ENCODE measurements at places on chromosomes 6 and 20. TPM values are rescaled to one million over a fixed set of nuclear protein-coding genes. Genes with fewer than 3 reads are reported as not detected.

Gene NCOA5
- 16.8 TPM for total RNA-seq

Gene ADGRB3
- total RNA-seq, result not detected

Gene NNAT
- total RNA-seq, result not detected

Gene TBXT
- not detected for total RNA-seq

Gene CLVS2
- total RNA-seq, result not detected

Gene DDX43
- 0.31 TPM for total RNA-seq

- no peak for DNase-seq
These were observed 896 bp downstream of the SYS1 start for GRCh38 chr20:45363611-45364492.

GRCh38 chr6:47371139-47371869 is 61.6 kb upstream of the TNFRSF21 start:
- no peak for DNase-seq

DNA sequence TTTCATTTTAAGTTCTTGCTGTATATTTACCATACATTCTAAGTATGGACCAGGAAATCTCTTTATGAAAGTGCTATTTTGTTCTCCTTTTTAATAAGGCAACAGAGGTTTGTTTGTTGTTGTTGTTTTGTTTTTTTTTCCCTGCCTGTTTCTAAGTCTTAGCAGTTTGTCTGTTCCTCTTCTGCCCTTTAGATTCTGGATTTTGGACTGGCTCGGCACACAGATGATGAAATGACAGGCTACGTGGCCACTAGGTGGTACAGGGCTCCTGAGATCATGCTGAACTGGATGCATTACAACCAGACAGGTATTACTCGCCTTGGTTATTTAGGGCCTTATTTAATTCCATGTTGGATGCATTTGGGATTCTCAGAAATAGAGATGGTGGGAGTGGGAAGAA is 48.0 kb downstream of the MAPK14 start:
- DNase-seq, result peak; percentile 14

DNA sequence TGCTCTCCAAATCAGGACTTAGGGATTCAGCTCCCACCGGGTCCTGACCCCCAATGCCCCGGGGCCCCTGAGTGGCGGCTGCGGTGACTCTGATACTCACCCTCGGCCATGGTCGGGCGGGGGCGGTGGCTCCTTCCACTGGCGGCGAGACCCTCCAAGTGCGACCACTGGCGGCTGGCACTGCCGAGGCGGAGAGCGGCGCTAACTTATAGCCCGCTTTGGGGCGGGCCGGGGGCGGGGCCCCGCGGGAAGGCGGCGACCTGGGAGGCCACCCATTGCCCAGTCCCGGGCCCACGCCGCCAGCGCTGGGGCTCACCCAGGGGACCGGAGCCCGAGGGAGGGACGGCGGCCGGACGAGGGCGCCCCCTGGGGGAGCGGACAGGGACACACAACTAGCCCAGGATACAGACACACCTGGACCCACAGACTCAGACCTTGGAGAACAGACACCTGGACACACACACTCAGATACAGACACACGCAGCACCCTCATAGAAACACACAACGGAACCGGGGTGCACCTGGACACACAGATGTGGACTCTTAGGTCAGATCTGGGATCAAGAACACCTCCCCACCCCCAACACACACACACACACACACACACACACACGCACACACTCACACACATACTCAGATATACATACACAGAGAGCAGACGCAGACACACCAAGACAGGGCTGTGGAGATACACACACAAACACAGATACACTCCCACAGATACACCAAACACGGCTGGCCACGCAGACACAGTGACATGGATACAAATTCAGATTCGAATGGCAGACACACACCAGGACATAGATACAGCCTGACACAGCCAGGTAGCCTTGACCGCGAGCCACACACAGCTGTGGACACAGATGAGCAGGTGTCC is at the start of gene TGM2:
TGM2 (minus strand) TSS at position 182 of the 877 bp plus-strand sequence; CDS start at position 110, 72 bp downstream.
- DNase-seq, result peak; percentile 58

DNA sequence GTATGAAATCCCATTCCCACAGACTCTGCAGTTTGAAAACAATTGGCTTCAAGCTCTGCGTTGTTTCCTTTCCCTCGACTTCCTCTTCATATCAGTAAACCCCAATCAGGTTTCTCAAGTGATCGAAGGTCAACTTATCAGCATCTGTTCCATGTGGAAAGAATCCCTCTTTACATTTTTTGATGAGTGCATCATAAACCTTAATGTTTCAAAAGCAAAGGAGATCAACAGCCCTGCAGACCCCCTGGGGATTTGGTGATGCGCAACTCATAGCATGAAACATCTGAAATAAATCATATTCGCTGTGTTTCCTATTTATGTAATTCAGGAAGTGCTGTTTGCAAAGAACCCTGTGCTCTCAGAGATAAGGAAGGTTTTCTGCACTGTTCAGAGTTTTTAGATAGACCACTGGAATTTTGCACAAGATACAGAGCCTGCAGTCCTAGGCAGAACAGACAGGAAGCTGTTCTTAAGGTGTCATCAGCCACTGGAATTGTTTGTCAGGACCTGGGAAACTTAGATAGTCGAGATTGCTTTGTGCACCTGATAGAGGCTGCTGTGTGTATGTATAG is 216.0 kb downstream of the HIVEP2 start:
- DNase-seq, result no peak

GRCh38 chr6:148701375-148701774 is 45.5 kb upstream of the UST start:
- DNase-seq, result no peak

DNA sequence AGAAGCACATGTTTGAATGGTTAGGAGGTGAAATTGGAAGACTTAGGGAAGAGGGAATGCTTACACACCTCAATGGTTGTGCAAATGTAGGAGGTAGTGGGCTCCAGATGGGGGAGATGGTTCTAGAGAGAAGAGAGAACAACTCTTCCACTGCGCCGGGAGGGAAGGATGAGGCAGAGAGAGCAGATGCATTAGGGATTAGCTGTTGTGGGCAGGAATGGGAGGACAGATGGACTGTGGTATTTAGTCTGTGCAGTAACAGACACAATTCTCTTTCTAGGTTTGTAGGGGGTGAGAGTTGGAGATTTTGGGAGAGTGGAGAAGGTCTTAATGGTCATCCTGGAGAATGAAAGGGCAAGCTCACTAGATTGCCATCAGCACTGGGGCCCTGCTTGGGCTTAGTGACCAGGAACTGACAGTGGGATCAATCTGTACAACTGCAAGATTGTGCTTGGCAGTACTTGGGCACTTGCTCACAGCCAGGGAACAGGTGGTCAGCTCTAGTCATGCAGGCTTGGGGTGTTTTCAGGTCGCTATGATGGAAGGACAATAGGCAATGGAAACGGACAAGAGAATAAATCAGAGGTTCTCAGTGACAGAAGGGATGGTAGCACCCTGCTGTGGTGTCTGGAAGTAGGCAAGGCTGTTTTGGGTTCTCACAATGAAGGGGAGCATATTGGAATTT is 182.0 kb upstream of the MYLIP start:
- DNase-seq, result no peak

DNA sequence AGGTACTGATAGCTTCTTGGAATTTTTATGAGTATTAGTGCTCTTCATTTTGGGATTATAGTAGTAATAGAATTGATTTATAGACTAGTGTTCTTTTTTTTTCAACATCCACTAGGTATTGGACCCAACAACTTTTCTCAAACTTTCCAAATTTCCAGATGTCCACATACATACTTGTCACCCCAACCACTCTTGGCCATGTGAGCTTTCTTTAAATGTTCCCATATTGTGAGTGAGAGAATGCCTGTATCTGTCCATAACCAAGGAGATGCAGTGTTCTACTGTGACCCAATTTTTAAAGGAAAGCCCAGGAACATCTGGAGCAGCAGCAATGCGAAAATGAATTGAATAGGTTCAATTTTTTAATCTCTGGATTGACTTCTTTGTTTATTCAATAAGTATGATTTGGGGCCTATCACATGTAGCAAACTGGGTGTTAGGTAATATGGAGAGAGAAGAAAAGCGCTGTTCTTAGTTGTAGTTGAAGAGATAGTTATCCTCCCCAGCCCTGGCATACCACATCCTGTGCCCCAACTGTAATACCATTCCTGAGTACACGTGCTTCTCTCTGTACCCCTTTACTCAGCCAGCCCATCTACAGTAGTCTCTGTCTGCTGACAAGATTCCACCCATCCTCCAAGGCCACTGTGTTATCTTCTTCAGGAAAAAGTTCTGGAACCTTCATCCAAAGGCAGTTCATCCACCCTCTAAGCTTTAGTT is 116.8 kb upstream of the SUPT3H start:
- peak; percentile 34 for DNase-seq

GRCh38 chr6:5507131-5507681 is 245.9 kb downstream of the FARS2 start:
- DNase-seq, result peak; percentile 26

DNA sequence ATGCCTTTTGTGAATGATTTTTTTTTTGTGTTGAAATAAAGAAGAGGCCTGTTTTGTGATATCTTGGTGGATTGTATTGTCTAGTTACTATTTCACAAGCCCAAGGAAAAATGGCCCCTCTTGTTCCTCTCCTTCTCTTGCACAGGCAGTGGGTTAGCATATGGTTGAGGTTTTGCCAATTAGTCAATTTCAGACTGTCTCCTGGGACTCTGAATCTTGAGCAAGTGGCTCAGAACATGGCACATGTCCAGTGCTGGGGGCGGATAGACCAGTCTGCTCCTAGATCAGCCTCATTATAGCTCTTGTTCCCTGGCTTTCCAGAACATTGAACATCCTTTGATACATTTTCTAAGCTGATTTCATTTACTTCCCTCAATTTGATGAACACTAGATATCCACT is 589.2 kb downstream of the PHF3 start:
- DNase-seq, result no peak

DNA sequence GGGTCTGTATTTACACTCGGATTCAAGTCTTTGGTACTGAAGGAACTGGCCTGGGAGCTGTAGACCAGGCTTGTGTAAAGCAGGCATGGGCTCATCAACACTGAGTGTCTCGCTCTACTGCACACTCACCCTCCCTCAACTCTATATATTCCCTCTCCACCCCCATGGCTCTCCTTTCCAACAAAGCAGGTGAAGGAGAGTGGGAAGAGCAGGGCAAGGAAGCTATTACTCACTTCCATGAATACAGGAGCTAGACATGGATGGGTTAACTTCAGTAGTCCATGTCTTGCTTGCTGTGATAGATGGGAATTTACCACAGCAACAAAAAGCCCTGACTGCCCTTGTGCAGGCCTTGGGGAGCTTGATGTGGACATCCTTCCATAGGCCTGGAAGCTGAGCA is 20.7 kb upstream of the SLC2A12 start:
- no peak for DNase-seq

GRCh38 chr6:14861491-14861943 is 384.4 kb upstream of the JARID2 start:
- peak; percentile 50 for DNase-seq

DNA sequence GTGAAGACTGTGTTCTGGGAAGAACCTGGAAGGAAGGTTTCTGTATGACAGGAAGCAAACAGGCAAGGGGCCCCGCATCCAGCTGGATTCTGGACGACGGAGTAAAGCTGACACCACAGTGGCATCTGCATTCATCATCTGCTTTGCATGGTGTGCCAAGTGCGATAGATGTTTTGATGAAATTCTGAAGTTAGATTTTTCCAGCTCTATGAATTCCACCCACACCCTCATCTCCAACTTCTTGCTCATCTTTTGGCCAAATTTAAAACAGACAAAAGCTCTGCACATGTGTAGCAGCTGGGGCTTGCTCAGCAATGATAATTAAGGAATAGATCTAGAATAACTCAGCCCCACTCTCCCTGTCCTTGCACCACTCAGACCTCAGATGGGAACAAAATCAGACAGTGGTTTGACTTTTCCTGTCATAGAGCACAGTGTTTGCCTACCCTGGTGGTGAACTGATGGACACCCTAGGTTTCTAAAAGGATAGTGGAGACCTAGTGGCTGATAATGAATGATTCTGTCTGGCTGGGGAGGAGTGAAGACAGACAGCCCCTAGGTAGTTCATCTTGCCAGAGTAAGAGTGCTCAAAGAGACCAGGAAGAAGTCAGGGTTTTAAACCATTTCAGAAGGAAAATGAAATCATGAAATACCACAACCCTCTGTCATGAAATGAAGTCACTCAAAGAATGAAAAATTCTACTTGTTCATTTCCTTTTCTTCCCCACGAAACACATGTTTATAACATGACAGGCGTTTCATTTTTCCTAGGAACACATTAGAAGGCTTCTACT is 85.8 kb downstream of the BCAS1 start:
- DNase-seq, result no peak

GRCh38 chr6:56624046-56624727 is 18.5 kb downstream of the DST start:
- DNase-seq, result no peak

GRCh38 chr6:109854541-109855308 is 123.4 kb upstream of the GPR6 start:
- DNase-seq, result no peak

- no peak for DNase-seq
These were observed 76.9 kb downstream of the SLC23A2 start for GRCh38 chr20:4924446-4924845.

DNA sequence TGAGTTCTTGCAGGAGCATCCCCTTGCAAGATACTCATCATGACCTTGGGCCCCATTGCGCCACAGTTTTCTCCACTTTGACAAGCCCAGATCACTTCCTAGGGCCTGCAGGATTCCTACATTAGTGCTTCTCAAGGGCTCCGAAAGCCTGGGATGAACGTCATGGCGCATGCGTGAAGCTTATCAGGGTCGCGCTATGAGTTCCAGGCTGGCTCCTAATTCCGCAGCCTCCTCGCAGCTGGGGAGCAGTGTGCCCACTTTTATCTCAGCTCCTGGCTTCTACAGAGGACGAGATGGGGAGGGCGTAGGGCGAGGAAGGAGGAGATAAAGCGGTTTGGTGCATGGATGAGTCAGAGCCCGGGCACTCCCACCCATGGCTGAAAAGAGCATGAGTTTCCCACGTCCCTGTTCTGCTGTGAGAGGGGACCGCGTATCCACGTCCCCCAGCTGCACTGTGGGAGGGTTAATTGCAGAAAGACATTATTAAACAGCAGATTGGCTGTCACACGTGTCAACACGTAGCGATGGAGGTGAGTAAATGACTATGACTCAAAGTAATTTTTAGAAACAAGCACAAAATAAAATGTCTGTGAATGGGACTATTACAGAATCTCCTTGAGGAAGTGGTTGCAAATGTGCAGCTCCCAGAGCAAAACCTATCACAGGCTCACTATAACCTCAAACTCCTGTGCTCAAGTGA is 72.9 kb upstream of the DSP start:
- peak; percentile 40 for DNase-seq

Measured in activated CD8-positive, alpha-beta T cell treated with anti-CD3 and anti-CD28 coated beads for 36 hours (primary cell).